ENCODE measurements at places on chromosomes 13 and 19.

DNA sequence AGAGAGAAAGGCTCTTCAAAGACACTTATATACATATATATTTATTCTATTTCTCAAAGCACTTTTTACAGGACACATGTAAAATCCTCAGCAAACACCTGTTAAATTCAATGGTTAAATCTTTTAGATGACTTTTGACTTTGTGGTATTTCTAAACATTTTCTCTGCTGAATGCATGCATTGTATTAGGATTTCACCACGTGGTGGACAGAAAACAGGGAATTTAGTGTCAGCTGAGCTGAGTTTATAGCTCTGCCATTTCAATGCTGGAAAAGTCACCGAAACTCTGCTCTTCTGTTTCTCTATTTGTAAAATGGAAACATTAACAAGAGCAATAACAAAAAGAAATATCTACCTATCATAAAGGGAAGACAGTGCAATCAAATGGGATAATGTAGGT lies 375.6 kb downstream of the ENOX1 start:
- no peak for DNase-seq

GRCh38 chr13:19567820-19568534 lies 6.6 kb upstream of the TPTE2 start:
- DNase-seq: no peak

GRCh38 chr19:3586707-3587346 lies 1.5 kb downstream of the GIPC3 start:
- DNase-seq: no peak

GRCh38 chr19:4301590-4302242 lies 473 bp downstream of the TMIGD2 start:
- DNase-seq: no peak

- no peak for DNase-seq
Measured at GRCh38 chr19:40603071-40603388, 1.9 kb downstream of the LTBP4 start.
